ENCODE measurements at places on chromosomes 4 and X.

DNA sequence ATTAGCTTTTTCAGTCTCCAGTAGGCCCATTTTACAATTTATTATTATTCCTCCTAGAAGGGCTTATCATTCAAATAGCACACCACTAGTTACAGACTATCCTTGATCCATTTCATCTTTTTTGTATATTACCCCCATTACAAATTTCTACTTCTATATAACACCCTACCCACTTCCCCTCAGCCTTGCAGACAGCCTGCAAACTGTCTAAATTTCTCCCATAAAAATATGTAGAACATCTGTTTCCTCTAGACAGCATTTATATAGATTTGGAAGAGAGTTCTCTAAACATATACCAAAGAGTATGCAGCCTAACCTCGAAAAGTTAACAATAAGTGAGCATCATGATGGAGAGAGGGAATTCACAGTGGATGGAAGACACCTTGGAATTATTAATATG lies 30.8 kb downstream of the COMMD8 start:
- no peak for DNase-seq

GRCh38 chrX:30864383-30864785 lies 24.7 kb downstream of the TAB3 start:
- no peak for DNase-seq

DNA sequence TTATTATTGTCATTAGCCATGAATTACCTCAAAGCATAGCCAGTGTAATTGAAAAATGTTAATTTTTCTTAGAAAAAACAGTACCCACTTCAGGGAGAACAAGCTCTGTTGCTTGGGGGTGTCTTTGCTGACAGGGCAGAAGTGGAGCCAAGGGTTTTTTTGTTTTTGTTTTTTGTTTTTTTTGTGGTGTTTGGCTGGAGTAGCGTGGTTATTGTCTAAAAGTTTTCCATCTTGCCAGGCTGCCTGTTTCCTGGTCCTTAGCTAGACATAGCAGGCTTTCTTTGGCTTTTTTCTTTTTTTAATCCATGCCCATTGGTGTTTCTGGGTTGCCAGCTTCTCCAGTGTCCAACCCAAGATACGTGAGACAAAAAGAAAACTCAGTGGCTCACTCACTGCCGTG lies 61.5 kb downstream of the CASP3 start:
- no peak for DNase-seq

DNA sequence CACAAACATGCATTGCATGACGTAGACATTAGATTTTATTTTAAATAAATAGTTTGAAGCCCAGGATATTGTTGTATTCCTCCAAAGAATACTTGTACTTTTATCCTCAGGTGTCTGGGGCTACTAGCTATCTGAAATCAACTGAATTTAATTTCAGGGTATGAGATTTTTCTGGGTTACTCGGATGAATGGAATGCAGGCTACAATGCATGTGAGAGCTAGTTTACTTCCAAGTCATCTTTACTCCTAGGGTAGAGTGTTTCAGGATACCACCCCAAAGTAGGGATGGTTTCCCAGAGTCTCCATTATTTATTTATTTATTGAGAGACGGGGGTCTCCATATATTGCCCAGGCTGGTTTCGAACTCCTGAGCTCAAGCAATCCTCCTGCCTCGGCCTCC lies 66.4 kb downstream of the HPRT1 start:
- no peak for DNase-seq

DNA sequence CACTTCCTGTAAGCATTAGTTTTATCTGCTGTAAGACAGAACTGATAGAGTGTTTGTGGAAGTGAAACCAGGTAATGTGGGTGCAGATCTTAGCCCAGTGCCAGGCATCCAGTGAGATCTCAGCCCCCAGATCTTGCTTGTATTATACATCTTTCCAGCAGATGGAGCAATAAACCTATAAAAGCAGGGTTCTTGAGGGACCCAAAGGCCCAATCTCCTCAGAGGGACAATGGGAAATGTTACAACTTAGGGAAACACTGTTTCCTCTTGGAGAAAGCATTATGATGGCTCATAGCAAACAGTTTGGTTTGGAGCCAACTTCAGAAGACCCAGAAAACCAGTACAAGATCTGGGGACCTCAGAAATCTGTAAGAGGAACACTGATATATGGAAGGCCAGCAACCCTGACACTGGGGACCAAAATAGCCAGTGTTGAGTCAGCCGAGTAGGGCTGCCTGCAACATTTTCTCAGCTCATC lies 206.3 kb downstream of the SLC7A11 start:
- DNase-seq: no peak

GRCh38 chr4:13306356-13306755 lies 177.8 kb downstream of the RAB28 start:
- no peak for DNase-seq

- no peak for DNase-seq
These were observed 165.6 kb downstream of the ATP10D start for GRCh38 chr4:47650584-47651130.
